Right renal pelvis (tissue), 4 donors: ENCODE measurements at places on chromosomes 5 and 9.
A peak's percentile ranks its signal among the peaks of the same experiment; 100 is the strongest.

- peak; percentile 68 for DNase-seq
Measured at GRCh38 chr5:170265522-170265921, 32.1 kb downstream of the LCP2 start.

- DNase-seq = no peak
Measured at GRCh38 chr5:61831736-61832135, 474.3 kb upstream of the KIF2A start.

DNA sequence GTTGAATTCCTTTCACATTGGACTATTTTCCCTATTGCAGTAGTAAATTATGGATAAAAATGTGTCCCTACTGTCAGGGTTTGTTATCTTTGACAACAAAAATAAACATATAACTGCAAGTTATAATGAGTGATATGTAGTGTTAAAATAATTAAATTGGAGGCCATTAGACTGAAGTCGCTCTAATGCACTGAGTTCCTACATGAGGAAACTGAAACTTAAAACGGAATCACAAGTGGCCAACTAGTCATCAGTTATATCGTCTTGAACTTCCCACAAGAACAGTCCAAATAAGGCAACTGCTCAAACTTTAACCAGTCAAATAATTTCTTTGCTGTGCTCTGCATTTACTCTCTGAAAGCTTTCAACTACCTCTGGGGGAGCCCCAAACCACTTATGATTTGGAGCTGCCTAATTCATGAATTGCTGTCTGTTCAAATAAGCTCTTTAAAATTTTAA, 2.1 kb upstream of the IFT74 start:
- no peak for DNase-seq

- no peak for DNase-seq
Measured at GRCh38 chr5:166957782-166958181, 1333.7 kb upstream of the WWC1 start.

GRCh38 chr9:137349471-137350033, 47.5 kb upstream of the NRARP start:
- DNase-seq = no peak
